ENCODE measurements at places on chromosomes 3 and 15. TPM values are rescaled to one million over a fixed set of nuclear protein-coding genes. Genes with fewer than 3 reads are reported as not detected.

Gene TF
- 9.2 TPM for total RNA-seq

Gene GAP43
- total RNA-seq = 0.11 TPM

Gene LOXL1
- not detected for total RNA-seq

Gene WDR49
- not detected for total RNA-seq

Gene PXYLP1
- 1.3 TPM for total RNA-seq

Gene FBXW12
- not detected for total RNA-seq

Gene KIF23
- 41.9 TPM for total RNA-seq

Gene CPLX3
- not detected for total RNA-seq

Gene EEF1AKMT4
- 17.0 TPM for total RNA-seq

Gene ALPK3
- total RNA-seq = 0.13 TPM

Gene GOLGA6A
- total RNA-seq = not detected

Gene RTP1
- not detected for total RNA-seq

Gene C3orf20
- total RNA-seq = not detected

Gene LRRK1
- total RNA-seq = 0.49 TPM

Gene EHHADH
- total RNA-seq = 5.5 TPM

Gene GPR27
- not detected for total RNA-seq

Gene UBE2Q2
- 16.2 TPM for total RNA-seq

Gene ZKSCAN7
- 0.07 TPM for total RNA-seq

Gene MASP1
- total RNA-seq = 0.13 TPM

Gene TERC
- total RNA-seq = 21.6 TPM

Gene SNTN
- total RNA-seq = not detected

Gene CELF6
- not detected for total RNA-seq

Gene SAMD7
- not detected for total RNA-seq

Gene ACAP2
- 40.6 TPM for total RNA-seq

Gene BTLA
- 0.22 TPM for total RNA-seq

Gene KLHL40
- not detected for total RNA-seq

Gene CATSPER2
- total RNA-seq = 3.7 TPM

Gene TMEM158
- total RNA-seq = 33.2 TPM

Gene MAP2K5
- 17.6 TPM for total RNA-seq

Gene MYNN
- total RNA-seq = 12.3 TPM

Gene ZBTB47
- 4.6 TPM for total RNA-seq

Gene GRK7
- total RNA-seq = not detected

Gene RTP4
- not detected for total RNA-seq

Gene LDHAL6B
- total RNA-seq = not detected

Gene CPNE4
- not detected for total RNA-seq

Gene ISL2
- total RNA-seq = 17.6 TPM

Gene IGSF10
- 0.33 TPM for total RNA-seq

Gene ESYT3
- not detected for total RNA-seq

Gene HEG1
- total RNA-seq = 0.25 TPM

Gene GNAT1
- not detected for total RNA-seq

Gene KAT2B
- total RNA-seq = 13.2 TPM

Gene FGF12
- not detected for total RNA-seq

Gene C3orf85
- total RNA-seq = not detected

Measured in K562 (cell line).